ENCODE measurements at places on chromosomes 13 and 19. TPM values are rescaled to one million over a fixed set of nuclear protein-coding genes. Genes with fewer than 3 reads are reported as not detected.

DNA sequence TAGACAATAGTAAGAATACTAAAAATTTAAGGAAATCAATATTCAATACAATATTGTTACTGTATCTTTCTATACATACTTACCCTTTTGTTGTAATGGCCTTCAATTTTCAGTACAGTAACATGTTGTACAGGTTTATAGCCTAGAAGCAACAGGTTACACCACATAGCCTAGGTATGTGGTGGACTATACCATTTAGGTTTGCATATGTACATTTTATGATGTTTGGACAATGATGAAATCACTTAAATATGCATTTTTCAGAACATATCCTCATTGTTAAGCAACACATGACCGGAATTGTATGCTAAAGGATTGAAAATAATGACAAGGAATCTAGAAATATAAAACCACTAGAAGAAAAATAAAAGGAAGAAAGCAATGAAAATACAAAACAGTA lies 611.4 kb downstream of the DACH1 start:
- no peak for DNase-seq

The PLIN5 gene
- 4.8 TPM for total RNA-seq

The ZNF554 gene
- total RNA-seq = 9.0 TPM

GRCh38 chr19:7665076-7665475 lies 3.8 kb upstream of the RETN start:
- no peak for DNase-seq

The KLK11 gene
- not detected for total RNA-seq

GRCh38 chr19:47002853-47003610 lies 16.6 kb upstream of the NPAS1 start:
- no peak for DNase-seq

- DNase-seq = no peak
Measured at GRCh38 chr13:72886272-72887067, 104.5 kb downstream of the PIBF1 start.

GRCh38 chr19:43425567-43426392 lies 11.1 kb downstream of the TEX101 start:
- DNase-seq = no peak

GRCh38 chr19:39412100-39412866 lies at the start of gene PLEKHG2:
PLEKHG2 (plus strand) TSS chr19:39412669; CDS start chr19:39414087, 1,418 bp downstream.
- DNase-seq = peak; percentile 99

The PTH2 gene
- not detected for total RNA-seq

DNA sequence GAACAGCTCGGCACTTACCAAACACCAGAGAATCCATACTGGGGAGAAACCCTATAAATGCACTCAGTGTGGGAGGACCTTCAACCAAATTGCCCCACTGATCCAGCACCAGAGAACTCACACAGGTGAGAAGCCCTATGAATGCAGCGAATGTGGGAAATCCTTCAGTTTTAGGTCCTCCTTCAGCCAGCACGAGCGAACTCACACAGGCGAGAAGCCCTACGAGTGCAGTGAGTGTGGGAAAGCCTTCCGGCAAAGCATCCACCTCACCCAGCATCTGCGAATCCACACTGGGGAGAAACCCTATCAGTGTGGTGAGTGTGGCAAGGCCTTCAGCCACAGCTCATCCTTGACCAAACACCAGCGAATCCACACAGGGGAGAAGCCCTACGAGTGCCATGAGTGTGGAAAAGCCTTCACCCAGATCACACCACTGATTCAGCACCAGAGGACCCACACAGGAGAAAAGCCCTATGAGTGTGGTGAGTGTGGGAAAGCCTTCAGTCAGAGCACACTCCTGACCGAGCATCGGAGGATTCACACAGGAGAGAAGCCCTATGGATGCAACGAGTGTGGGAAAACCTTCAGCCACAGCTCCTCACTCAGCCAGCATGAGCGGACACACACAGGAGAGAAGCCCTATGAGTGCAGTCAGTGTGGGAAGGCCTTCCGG lies 8.3 kb downstream of the ZNF135 start:
- no peak for DNase-seq

DNA sequence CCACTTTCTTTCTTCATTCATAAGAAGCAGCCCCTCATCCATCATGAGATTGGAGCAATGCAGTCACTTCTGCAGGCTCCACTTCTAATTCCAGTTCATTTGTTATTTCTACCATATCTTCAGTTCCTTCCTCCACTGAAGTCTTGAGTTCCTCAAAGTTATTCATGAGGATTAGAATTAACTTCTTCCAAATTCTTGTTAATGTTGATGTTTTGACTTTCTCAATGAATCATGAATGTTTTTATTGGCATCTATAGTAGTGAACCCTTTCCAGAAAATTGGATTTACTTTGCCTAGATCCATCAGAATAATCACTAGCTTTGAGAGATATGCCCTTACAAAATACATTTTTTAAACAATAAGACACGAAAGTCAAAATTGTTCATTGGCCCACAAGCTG lies 2567.7 kb upstream of the PCDH20 start:
- DNase-seq = no peak

- no peak for DNase-seq
Measured at GRCh38 chr13:36418022-36418805, 14.1 kb upstream of the CCNA1 start.

DNA sequence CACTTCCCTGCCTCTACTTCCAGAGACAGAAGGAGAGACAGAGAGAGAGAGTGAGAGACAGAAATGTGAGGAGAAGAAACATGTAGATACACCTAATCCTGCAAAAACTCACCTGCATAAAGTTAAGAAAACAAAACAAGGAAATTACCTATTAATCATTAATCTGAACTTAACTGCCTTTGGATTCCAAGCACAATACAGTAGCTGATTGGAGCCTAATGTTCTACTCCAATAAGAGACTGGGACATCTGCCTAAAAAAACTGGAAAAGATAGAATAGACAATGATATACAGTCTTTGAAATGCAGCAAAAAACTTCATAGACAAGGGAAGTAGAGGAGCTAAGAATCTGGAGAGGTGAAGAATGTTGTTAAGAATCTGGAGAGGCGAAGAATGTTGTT lies 910.2 kb upstream of the SLC10A2 start:
- DNase-seq = no peak

The B9D2 gene
- 11.7 TPM for total RNA-seq

The CEACAM8 gene
- not detected for total RNA-seq

The ELF1 gene
- 18.0 TPM for total RNA-seq

- DNase-seq = no peak
Measured at GRCh38 chr19:29411113-29411581, 114.6 kb upstream of the VSTM2B start.

The PSG1 gene
- not detected for total RNA-seq

- DNase-seq = no peak
Measured at GRCh38 chr13:37669845-37670244, 71.3 kb upstream of the POSTN start.

The CATSPERD gene
- not detected for total RNA-seq

GRCh38 chr13:26168835-26169234 lies 53.3 kb downstream of the RNF6 start:
- DNase-seq = no peak

GRCh38 chr13:33798023-33798422 lies 19.9 kb upstream of the RFC3 start:
- no peak for DNase-seq

GRCh38 chr13:33606692-33607091 lies 211.3 kb upstream of the RFC3 start:
- peak; percentile 18 for DNase-seq

DNA sequence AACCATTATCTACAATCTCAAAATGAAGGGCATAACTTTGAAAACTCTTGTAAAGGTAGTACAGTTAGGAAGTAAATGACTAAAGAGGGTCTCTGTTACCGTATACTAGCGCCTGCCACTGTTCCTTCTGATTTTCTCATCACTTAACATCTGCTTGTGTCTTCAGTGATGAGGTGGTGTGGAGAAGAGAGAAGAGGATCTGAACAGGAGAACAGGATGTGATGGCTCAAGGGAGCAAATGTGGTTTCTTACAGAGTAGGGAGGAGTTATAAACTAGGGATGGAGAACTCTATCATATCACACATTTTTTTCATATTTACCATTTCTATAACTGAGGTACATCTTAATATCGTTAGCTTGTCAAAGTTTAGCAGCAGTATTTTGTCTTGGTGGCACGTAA lies 1.1 kb downstream of the KCTD4 start:
- DNase-seq = no peak

DNA sequence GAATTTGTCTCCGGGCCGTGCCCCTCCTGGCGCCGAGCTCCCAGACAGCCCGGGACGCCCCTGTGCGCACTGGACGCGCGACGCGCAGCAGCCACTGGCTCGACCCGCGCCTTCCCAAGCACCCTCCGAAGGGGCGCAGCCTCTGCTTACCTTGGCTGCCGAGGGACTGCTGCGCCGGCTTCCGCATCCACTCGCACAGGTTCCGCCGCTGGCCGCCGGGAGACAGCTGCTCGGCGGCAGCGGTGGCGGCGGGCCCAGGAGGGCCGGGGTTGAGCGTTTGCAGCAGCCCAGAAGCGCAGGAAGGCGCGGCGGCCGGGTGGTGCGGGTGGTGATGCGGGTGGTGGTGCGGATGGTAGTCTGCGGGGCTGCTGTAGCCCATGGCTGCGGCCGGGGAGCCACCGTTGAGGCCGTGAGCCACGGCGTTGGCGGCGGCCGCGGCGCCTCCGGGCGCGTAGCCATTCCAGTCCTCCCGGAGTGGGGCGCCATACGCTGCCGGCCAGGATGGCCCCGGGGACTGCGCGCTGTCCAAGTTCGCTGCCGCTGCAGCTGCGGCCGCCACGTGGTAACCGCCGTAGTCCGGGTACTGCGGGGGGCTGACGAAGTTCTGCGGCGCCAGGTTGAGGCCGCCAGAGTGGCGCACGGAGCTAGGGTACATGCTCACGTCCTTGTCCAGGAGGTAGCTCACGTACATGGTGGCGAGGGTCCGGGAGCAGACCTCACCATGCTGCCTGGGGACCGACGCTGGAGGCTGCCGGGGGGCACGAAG lies 616 bp downstream of the CDX2 start:
- no peak for DNase-seq

DNA sequence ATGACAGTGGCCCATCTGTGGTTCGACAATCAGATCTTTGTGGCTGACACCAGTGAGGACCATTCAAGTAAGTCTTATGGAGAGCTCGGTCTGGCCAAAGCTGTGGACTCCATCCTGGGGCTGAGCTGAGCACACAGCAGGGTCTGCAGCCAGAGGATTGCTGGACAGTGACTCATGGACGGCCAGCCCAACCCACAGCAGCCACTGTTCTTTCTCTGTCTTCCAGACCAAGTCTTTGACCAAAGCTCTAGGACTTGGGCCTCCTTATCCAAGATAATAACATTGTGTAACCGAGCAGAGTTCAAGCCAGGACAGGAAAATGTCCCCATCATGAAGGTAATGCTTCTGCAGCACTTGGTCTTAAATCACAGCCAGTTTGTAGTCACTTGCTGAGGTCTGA lies 12.4 kb downstream of the ATP12A start:
- no peak for DNase-seq

GRCh38 chr13:83100237-83100636 lies 782.0 kb downstream of the SLITRK1 start:
- no peak for DNase-seq

- DNase-seq = peak; percentile 20
Measured at GRCh38 chr19:42175952-42176648, 41.4 kb downstream of the DEDD2 start.

The VSTM2B gene
- total RNA-seq = not detected

The CEBPG gene
- total RNA-seq = 40.2 TPM

DNA sequence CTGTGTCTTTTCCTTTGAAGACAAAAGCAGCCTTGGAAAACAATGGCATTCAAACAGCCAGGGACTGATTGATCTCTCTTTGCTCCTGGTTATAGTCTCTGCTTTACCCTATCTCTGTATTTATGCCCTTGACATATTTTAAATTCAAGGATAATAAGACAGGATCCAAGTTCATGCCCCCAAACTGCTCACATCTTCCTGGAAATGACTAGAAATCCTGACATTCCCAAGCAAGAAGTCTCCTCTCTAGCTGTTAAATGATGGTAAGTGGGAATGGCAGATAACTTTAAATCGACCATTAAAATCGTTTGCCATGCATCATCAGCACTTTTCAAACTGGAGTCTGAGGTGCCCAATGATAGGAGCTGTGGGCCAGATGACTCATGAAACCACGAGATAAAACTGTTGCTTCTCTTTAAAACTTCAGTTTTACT lies 435.6 kb downstream of the FOXO1 start:
- no peak for DNase-seq

GRCh38 chr19:42281146-42281826 lies 12.2 kb downstream of the CIC start:
- DNase-seq = peak; percentile 34

The TMTC4 gene
- 57.1 TPM for total RNA-seq

The TPTE2 gene
- 0.14 TPM for total RNA-seq

The LILRA2 gene
- not detected for total RNA-seq

The HMGB1 gene
- total RNA-seq = 735 TPM

- peak; percentile 39 for DNase-seq
Measured at GRCh38 chr19:41264581-41265394, 616 bp downstream of the HNRNPUL1 start.

DNA sequence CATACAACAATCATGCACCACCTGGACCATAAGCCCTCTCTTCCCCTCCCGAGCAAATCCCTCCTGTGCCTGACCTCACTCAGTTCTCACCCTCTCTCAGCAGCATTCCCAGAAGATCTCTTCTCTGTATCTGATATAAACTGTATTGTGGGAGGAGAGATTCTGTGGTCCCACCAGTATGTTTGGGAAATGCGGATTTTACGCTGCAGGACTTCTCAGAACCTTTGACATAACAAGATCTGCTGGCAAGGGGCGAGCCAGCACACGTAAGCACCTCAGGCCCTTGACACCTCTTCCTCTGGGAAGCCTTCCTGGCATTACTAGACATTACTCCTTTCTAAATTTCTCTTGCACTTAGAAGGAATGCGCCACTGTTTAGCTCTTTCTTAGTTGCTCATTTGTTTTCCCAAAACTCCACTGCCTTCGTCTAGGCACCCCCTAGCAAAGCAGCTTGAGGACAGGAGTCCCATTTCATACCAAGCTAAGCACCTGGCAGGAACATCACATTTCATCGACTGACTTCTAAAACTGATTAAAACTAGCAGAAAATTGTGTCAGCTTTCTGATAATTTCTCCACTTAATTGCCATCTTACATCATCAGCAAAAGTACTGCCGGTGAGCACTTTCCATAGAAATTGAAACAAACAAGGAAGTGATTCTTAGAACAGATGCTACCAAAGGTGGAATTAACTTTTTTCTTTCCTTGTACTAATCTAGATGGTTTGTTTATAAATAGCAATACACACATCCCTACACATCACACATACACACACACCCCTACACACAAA lies 63.2 kb downstream of the CCDC70 start:
- no peak for DNase-seq

GRCh38 chr19:15419413-15420025 lies 731 bp upstream of the AKAP8L start:
- DNase-seq = no peak

The CEACAM21 gene
- 1.1 TPM for total RNA-seq
